ENCODE measurements at places on chromosomes 13 and 19.

DNA sequence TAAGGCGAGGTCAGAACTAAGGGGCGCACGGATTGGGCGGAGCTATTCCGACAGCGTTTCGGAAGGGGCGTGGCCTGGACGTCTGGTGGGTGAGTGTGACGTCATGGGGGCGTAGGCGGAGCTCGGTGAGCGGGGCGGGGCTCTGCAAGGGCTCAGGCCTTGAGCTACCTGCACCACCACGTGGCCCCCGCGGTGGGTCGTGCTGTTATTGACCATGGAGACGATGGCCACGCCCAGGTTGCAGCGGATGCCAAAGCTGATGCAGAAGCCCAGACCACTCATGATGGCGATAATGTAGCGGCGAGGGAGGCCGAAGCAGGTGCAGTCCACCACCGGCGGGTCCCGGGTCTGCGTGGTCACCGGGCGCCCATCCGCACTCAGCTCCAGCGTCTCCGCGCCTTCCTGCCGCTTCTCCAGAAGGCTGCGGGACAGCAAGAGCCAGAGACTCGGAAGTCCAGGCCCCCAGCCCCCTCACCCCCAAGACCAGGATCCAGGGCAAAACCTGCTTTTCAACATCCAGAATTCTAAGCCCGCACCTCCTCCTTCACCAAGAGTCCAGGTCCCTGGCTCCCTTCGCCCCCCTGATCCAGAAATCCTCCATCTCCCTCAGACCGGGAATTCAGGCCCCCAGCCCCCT, 4.8 kb downstream of the SLC17A7 start:
- DNase-seq: peak; percentile 68

DNA sequence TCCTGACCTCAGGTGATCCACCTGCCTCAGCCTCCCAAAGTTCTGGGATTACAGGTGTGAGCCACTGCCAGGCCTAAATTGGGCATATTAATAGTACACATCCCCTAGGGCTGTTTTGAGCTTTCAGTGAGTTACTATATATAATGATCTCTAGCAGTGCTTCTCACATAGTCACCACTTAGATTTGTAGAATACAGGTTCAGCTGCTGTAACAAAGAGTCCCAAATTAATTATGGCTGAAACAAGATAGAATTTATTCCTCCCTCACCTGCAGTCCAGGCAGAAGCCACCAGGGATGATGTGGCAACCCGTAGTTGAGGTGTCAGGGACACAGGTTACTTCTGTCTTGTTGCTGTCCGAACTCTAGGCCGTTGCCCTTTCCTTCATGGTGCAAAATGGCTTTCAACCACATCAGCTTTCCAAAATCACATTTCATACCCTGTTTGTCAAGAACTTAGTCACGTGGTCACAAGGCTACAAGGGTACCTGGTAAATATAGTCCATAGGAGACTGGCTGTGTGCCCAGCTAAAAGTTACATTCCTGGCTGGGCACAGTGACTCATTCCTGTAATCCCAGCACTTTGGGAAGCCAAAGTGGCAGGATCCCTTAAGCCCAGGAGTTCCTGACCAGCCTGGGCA, 2.9 kb downstream of the PROSER3 start:
- DNase-seq: no peak

- DNase-seq: peak; percentile 33
Measured at GRCh38 chr13:92175330-92175729, 776.9 kb downstream of the GPC5 start.

DNA sequence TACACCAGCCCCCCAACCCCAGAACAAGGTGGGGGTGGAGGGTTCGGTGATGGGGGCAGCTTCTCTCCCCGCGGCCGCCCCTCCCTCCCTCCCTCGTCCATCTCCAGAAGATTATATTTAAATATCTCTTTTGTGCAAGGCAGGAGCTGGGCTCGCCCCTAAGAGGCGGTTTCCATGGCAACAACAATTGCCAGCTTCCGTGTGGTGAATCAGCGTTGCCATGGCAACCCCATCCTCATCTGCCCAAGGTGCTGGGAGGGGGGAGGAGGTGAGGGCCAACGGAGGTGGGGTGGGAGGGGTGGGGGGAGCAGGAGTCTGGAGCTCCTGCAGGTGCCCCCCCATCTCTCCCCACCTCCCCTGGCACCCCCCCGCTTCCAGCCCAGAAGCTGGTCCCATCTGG, 46.4 kb downstream of the CELF5 start:
- peak; percentile 62 for DNase-seq

- no peak for DNase-seq
Measured at GRCh38 chr13:65035302-65035701, 2194.8 kb downstream of the PCDH9 start.

DNA sequence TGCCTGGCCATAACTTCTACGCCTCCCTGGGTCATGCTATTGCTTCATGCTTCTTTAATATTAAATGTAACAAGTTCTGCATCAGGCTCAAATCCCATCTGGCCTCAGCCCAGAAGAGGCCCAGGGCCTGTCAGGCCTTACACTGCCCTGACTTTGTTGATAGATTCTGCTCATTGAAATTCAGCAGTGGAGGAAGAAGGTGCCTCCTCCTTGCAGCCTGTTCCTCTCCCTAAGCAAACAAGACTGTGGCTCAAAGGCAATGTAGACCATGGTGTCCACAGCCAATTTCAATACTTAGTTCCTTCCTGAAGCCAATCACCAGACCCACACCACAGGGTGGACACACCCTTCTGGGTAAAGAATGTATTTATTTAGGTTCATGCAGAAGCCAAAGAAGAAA, 59.4 kb downstream of the LACC1 start:
- DNase-seq: no peak

GRCh38 chr13:97512732-97513131, 78.8 kb downstream of the RAP2A start:
- DNase-seq: no peak

- no peak for DNase-seq
Measured at GRCh38 chr13:110115591-110115990, 191.4 kb downstream of the COL4A1 start.

- DNase-seq: no peak
Measured at GRCh38 chr13:19882231-19882630, 18.8 kb upstream of the ZMYM5 start.

- no peak for DNase-seq
Measured at GRCh38 chr13:102033386-102033785, 368.5 kb downstream of the FGF14 start.

- DNase-seq: peak; percentile 48
Measured at GRCh38 chr13:111216166-111216960, 101.3 kb downstream of the ARHGEF7 start.

DNA sequence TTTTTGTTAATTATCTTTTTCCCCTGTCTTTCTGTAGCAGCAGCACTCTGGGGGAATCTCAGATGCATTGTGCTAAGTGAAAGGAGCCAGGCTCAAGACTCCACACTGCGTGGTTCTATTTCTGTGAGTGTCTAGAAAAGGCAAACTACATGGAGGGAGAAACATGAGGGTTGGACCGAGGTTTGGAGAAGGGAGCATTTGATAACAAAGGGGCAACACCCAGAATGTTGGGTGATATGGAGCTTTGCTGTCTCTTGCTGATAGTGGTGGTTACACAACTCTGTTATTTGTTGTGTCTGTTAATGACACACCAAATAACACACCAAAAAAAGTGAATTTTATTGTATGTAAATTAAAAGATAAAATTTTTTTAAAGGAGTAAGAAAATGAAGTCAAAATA, 107.8 kb downstream of the COL4A2 start:
- no peak for DNase-seq

DNA sequence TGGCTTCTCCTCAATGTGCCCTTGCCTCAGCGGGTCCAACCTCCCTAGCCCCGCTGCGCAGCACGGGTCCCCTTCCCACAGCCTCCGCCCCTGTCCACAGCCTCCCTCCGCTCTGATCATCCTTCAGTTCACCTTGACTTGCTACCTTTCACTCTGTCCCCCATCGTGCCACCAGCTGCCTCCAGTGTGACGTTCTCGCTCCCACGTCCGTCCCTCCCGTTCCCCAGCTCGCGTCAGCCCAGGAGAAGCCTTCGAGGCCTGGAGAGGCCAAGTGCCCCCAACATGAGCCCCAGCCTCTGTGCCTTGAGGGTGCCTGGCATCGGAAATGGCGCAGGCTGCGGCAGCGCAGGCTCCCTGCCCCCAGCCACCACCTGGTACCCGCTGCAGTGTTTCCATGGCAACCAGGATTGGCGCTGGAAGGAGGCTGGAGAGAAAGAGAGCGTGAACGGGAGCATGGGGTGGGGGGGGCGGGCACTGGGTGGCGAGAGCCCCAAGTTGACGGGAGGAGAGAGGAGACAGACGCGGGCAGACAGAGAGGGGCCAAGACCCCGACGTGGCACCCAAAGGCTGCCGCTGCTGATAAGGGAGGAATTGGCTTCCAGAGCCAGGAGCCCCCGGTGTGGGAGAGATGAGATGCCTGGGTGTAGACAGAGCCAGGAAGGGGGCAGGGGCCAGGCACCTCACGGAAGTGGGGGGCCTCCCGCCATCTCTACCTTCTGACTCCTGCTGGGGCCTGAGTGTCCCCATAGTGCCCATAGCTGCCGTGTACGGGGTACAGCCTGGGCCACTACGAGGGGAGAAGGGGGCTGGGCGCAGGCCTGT, 844 bp upstream of the ASPDH start:
- DNase-seq: no peak

DNA sequence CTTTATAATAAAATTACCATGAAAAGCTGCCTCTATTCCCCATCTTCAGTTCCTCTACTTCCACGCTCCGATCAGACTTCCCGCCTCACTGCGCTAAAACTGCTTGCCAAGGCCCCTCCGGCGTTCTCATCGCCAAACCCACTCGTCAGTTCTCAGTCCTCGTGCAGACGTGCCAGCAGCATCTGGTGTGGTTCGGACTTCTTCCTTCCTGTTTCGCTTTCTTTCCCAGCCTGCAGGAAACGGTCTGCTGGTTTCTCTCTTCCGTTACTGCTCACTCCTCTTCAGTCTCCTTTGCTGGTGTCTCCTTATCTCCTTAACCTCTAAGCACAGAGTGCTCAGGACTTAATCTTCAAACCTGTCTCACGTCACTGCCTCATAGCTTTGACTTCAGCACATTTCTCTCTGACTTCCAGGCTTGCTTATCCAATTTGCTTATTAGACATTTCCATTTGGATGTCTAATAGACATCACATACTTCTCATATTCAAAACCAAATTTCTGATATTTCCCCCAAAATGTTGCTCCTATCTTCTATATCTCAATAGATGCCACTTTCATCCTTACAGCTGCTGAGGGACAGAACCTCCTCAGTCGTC, 40.3 kb downstream of the RCBTB2 start:
- DNase-seq: peak; percentile 52

DNA sequence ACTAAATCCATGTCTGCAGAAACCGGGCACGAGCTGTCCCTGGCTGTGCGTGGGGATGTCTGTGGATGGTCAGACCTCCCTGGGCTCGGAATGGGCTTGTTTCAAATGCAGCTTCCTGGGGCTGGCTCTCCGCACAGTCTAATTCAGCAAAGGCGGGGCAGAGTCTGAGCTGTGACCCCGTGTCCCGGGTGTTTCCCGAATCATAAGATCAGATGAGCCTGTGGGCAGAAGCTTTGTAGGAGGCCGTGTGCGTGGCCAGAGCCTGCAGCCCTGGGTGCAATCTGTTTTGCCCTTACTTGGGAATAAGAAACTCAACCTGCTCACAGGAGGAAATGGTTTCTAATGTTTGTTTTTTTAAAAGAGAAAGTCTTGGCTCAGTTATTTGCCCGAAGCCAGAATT, 13.9 kb upstream of the GNA11 start:
- DNase-seq: no peak

DNA sequence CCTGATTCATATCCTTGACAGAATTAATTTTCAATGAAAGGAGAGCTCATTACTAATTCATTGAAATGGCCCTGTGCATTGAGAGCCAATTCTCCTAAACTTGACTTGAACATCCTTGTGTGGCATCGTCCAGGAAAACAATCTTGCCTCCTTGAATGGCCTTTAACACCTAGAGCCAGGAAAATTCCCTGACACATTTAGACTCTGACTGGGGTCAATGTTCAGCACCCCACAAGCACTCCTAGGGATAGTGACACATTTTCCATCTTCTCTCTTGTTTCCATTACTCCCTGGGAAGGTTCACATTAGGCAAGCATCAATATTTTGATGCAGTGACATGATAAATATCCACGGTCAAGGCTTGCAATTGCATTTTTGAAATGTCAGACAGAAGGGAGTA, 218.9 kb downstream of the LACC1 start:
- no peak for DNase-seq

- DNase-seq: no peak
Measured at GRCh38 chr13:106467427-106468122, 67.9 kb downstream of the EFNB2 start.

DNA sequence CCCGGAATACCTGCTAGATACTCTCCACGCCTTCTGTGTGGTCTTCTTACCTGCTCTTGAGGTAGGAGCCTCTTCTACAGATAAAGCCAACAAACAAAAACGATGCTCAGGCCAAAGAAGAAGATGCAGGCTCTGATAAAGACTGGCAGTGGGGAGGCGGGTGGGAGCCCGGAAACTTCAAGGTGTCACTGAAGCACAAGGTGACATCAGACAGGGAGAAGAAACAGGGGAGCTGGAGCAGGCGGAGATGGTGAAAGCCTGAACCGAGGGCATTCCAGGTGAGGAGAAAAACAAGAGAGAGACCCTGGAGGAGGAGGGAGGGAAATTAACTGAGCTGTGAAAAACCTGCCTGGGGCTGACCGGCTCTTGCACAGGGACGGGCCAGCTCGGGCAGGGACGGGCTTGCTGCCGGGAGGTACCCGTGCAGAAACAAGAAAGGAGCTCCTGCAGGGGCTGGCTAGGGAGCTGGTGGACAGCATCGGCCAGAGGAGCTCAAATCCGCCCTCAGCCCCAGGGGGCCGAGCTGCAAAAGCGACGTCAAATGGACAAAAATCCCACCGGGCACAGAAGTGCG, 19.0 kb downstream of the GNG7 start:
- no peak for DNase-seq

- DNase-seq: peak; percentile 54
Measured at GRCh38 chr13:42333613-42334328, 61.8 kb downstream of the AKAP11 start.

GRCh38 chr19:54279406-54279962, 1.4 kb downstream of the LILRB2 start:
- no peak for DNase-seq

DNA sequence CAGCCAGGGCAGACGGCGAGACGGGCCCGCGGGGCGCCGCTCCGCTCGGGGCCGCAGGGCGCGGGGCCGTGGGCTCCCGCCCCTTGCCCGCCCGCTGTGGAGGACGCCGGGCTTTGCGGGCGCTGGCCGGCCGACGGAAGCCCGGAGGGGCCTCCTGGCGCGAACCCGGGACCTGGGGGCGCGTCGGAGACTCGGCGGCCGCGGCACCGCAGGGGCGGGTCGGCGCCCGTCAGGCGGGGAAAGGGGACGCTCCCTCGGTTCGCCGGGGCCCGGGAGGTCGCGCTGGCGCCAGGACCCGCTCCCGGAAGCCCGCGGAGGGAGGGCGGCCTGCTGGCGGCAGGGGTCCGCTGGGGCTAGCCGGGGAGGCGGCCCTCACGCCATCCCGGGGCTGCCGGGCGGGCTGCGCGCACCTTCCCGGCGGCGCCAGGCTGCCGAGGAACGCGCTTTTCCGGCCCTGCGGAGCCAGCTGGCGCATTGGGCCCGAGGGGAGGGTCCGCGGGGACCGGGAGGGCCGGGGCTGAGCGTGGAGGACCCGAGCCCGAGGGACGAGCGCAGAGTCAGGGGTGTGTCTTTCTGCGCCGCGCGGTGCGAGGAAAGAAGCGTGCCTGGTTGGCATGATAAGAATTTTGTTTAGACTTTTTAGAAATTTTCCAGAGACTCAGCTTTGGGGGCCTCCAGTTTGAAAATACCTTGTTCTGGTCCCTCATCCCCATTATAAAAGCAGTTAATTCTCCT, 511 bp downstream of the GARRE1 start:
- peak; percentile 79 for DNase-seq
